Neural crest cell (in vitro differentiated cells): ENCODE measurements at places on chromosomes 13 and 19.

- no peaks in the 10 kb centered on the region for H3K27me3 ChIP-seq
- H3K27ac ChIP-seq, result peak overlapping the region; percentile 57
- peak overlapping the region; percentile 89 for H3K4me3 ChIP-seq
- H3K4me1 ChIP-seq, result peaks cover 37% of the 10 kb centered on the region
Measured at GRCh38 chr19:56118666-56119581, 2.2 kb downstream of the ZNF787 start.

DNA sequence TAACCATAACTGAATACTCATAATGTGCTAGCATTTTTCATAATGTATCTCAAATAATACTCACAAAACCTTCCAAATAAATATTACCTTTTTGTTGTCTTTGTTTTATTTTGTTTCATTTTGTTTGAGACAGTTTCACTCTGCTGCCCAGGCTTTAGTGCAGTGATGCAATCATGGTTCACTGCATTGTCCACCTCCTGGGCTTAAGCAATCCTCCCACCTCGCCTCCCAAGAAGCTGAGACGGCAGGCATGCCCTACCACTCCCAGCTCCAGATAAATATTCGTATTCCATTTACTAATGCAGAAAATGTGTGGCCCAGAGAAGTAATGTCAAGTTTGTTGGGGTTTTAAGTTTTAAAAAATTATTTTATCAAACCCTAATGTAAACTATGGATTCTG is 739.1 kb downstream of the GPC5 start:
- DNase-seq, result no peak
- no peak overlapping the region for H3K27ac ChIP-seq
- H3K36me3 ChIP-seq, result no peaks in the 10 kb centered on the region
- H3K4me1 ChIP-seq, result no peaks in the 10 kb centered on the region
- H3K27me3 ChIP-seq, result no peaks in the 10 kb centered on the region
- no peak overlapping the region for H3K4me3 ChIP-seq

DNA sequence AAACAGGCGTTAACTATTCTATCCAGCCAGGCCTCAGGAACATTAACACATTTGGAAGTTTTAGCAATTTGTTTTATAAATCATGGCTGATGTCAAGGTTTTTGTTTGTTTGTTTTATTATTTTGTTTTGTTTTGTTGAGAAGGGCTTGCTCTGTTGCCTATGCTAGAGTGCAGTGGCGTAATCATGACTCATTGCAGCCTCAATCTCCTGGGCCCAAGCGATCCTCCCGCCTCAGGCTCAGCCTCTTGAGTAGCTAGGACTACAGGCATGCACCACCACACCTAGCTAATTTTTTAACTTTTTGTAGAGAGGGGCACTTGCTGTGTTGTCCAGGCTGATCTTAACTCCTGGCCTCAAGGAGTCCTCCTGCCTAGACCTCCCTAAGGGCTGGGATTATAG is 28.3 kb downstream of the NUP58 start:
- DNase-seq, result no peak
- H3K36me3 ChIP-seq, result peaks cover 21% of the 10 kb centered on the region
- no peaks in the 10 kb centered on the region for H3K4me1 ChIP-seq
- no peak overlapping the region for H3K4me3 ChIP-seq
- H3K27me3 ChIP-seq, result no peaks in the 10 kb centered on the region
- no peak overlapping the region for H3K27ac ChIP-seq

- H3K27me3 ChIP-seq, result no peaks in the 10 kb centered on the region
- peak overlapping the region; percentile 79 for H3K4me3 ChIP-seq
- no peak overlapping the region for H3K27ac ChIP-seq
- no peaks in the 10 kb centered on the region for H3K36me3 ChIP-seq
Measured at GRCh38 chr19:2012941-2013682, 2.4 kb downstream of the BTBD2 start.

DNA sequence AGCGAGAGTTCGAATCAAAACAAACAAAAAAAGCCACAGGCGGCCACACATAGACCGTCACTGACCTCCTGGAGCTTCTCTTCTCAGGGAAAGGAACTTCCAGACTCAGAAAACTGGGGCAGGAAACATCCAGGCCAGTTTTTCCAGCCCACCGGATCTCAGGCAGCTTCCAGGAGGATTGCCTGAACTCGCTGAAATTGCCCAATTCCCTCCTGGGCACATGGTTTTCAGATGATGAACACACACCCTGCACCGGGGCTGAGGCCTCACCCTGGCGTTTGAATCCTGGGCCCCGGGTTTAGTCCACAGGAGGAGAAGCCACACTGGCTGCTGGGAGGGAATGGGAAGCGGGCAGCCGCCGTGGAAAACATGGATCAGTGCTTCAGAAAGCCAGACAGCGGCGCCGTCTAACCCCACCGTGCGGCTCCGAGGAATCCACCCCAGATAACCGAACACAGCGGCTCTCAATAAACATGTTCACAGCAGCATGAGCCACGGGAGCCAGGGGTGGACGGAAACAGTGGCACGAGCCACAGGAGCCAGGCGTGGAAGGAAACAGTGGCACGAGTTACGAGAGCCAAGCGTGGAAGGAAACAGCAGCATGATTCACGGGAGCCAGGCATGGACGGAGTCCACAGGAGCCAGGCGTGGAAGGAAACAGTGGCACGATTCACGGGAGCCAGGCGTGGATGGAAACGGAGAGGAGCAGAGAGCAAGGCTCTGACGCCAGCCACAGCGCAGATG is 18.2 kb upstream of the PTBP1 start:
- H3K27ac ChIP-seq, result no peak overlapping the region
- DNase-seq, result no peak
- H3K27me3 ChIP-seq, result peaks cover 10% of the 10 kb centered on the region
- H3K36me3 ChIP-seq, result no peaks in the 10 kb centered on the region
- H3K4me3 ChIP-seq, result no peak overlapping the region
